ENCODE measurements at places on chromosomes 12 and 14.
A peak's percentile ranks its signal among the peaks of the same experiment; 100 is the strongest.

- DNase-seq: no peak
Observed at GRCh38 chr14:83559721-83560120, 1970.2 kb upstream of the FLRT2 start.

- no peak for DNase-seq
Observed at GRCh38 chr14:101361044-101361443, 200.3 kb upstream of the DIO3 start.

GRCh38 chr12:105948331-105948730 is 190.4 kb downstream of the NUAK1 start:
- DNase-seq: no peak

GRCh38 chr12:11500188-11500860 is 105.0 kb upstream of the PRB2 start:
- peak; percentile 35 for DNase-seq

GRCh38 chr12:132055535-132056096 is 88.5 kb downstream of the DDX51 start:
- no peak for DNase-seq

- DNase-seq: no peak
Observed at GRCh38 chr14:36785511-36785910, 123.9 kb downstream of the PAX9 start.

GRCh38 chr12:122610207-122610606 is 83.2 kb downstream of the KNTC1 start:
- DNase-seq: no peak

DNA sequence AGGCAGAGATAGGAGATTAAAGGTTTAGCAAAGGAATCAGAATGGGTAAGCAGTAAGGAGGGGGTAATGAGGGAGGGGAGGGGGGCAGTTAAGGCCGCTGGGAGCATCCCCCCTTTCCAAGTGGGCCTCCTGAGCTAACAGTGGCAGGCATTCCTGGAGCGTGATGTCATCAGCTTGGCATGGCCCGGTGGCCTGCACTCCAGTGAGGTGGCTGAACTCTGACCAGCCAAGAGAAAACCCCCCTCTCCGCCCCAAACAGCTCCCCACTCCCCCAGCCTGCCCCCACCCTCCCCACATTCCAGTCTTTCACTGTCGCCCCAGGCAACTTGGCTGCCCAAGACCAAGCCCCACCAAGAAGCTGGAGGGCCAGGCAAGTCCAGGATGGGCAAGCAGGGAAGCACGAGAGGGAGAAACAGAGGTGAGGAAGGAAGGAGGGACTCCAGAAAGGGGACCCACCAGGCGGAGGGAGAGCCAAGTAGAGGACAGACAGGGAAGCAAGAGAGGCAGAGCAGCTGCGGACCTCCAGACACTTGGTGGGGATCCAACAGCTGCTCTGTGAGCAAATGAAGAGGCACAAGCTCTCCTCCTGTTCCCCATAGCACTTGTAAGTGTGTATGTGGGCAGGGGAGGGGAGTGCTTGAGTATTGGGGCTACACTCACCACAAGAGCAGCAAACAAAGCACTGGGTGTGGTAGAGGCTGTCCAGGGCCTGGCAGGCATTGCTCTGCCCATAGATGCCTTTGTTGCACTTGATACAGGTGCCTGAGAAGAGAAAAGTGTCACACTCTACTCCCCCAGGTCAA is 4.5 kb downstream of the AJUBA start:
- DNase-seq: no peak

- no peak for DNase-seq
Observed at GRCh38 chr14:33777681-33778080, 173.2 kb downstream of the EGLN3 start.

- no peak for DNase-seq
Observed at GRCh38 chr12:132066345-132066685, 77.8 kb downstream of the DDX51 start.

- DNase-seq: no peak
Observed at GRCh38 chr12:39805651-39806050, 186.0 kb upstream of the ABCD2 start.

GRCh38 chr14:74368441-74368840 is 20.2 kb downstream of the VRTN start:
- no peak for DNase-seq

DNA sequence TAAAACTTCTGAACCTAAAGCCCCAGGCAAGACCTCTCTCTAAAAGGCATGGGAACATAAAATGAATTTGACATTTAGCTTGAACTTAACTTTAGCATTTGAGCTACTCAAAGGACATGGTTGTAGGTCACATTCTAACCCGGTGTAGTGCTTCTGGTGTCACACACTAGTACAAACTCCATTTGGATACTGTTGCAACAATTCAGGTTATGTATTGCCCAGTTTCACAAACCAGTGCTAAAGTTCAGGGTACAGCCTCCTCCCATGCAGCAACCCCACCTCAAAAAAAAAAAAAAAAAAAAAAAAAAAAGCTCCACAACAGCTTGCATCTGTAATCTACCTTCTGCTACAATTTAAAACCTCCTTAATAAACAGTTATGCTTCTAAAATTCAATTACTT is 7.8 kb downstream of the PPTC7 start:
- DNase-seq: no peak

DNA sequence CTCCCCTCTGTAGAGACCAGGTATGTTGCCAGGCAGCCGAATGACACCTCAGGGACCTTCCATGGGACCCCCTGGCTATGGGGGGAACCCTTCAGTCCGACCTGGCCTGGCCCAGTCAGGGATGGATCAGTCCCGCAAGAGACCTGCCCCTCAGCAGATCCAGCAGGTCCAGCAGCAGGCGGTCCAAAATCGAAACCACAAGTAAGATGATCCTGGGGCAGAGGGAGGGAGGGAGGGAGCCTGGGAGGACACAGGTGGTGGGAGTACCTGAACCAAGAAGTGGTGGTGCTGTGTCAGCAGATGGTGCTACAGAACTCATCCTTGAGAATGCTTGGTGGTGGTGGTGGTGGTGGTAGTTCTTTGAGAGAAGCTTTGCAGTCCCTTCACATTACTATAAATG is 1.0 kb downstream of the SMARCD1 start:
- no peak for DNase-seq

- DNase-seq: no peak
Observed at GRCh38 chr14:91142214-91142668, 28.4 kb downstream of the DGLUCY start.

- no peak for DNase-seq
Observed at GRCh38 chr12:112206944-112207343, 81.6 kb downstream of the TRAFD1 start.

GRCh38 chr12:6700646-6701051 is at the start of gene PIANP:
Gene PIANP, minus strand, starts transcription at chr12:6700815. Its CDS starts 2,754 bp downstream, at chr12:6698061.
- DNase-seq: no peak

GRCh38 chr12:2376908-2377657 is 324.3 kb downstream of the CACNA1C start:
- DNase-seq: no peak

DNA sequence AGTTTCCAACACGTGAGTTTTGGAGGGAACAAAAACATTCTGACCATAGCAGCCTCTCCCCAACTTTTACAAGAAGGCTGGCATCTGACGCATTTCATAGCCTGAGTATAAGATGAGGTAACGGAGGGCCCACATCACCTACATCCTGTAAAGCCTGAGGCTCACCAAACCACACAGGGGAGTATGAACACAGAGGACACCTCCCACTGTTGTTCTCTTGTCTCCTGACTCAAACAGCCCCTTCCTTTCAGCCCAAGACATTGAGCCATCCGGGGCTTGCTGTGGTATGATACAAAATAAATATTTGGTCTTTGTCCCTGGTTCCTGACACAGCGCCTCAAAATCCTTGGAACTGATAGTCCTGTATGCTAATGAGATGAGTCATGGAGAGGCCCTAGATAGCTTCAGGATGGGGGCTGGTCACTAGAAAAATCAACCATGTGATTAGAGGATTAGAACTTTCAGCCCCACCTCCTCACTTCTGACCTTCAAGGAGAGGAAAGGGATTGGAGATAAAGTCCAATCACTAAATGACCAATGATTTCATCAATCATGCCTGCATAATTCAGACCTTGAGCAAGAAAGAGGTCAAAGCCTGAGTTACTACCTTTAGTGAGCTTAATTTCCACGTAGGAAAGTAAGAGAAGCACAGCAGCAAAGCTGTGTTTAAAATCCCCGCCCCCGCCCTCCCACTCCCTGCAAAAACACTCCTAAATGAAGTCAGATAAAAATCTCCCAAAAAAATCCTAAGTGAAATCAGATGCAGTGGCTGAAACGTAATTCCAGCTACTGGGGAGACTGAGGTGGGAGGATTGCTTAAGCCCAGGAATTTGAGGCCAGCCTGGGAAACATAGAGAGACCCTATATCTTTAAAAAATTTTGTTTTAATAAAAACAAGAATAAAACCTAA is 236.4 kb downstream of the PCNX1 start:
- DNase-seq: no peak

- no peak for DNase-seq
Observed at GRCh38 chr14:104341532-104342434, 203.4 kb downstream of the KIF26A start.

- DNase-seq: no peak
Observed at GRCh38 chr14:92198804-92199203, 77.0 kb downstream of the CPSF2 start.

- no peak for DNase-seq
Observed at GRCh38 chr14:105014631-105015030, 6.3 kb downstream of the CDCA4 start.

Measured in stimulated activated CD8-positive, alpha-beta memory T cell treated with anti-CD3 and anti-CD28 coated beads, Interleukin-15, amount 100 ng/mL, for 4 hours (primary cell).